ENCODE measurements at places on chromosomes 3 and 15. TPM values are rescaled to one million over a fixed set of nuclear protein-coding genes. Genes with fewer than 3 reads are reported as not detected.

GOLGA6D gene
- under 0.01 TPM for total RNA-seq

CTXND1 gene
- not detected for total RNA-seq

NR2E3 gene
- not detected for total RNA-seq

LINS1 gene
- 16.2 TPM for total RNA-seq

TM4SF4 gene
- not detected for total RNA-seq

Measured in hematopoietic multipotent progenitor cell (in vitro differentiated cells).